Putamen (tissue), 1 donor: ENCODE measurements at places on chromosomes 2 and 18.

GRCh38 chr2:179550214-179550613 lies 285.6 kb upstream of the SESTD1 start:
- no peak for DNase-seq

DNA sequence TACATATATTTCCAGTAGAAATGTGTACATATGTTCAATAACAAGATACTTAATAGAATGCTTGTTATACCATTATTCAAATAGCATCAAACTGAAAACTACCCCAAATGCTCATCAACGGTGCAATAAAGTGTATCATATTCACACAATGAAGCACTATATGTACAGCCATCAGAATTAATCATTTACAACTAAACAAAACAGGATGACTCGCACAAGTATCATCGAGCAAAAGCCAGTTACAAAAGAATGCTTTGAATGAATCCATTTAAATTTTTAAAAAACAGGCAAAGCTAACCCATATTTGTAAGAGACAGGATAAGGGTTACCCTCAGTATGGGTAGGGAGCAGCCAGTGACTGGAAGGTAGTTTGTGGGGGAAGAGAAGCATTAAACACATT lies 132.8 kb upstream of the PDE1A start:
- DNase-seq, result no peak

DNA sequence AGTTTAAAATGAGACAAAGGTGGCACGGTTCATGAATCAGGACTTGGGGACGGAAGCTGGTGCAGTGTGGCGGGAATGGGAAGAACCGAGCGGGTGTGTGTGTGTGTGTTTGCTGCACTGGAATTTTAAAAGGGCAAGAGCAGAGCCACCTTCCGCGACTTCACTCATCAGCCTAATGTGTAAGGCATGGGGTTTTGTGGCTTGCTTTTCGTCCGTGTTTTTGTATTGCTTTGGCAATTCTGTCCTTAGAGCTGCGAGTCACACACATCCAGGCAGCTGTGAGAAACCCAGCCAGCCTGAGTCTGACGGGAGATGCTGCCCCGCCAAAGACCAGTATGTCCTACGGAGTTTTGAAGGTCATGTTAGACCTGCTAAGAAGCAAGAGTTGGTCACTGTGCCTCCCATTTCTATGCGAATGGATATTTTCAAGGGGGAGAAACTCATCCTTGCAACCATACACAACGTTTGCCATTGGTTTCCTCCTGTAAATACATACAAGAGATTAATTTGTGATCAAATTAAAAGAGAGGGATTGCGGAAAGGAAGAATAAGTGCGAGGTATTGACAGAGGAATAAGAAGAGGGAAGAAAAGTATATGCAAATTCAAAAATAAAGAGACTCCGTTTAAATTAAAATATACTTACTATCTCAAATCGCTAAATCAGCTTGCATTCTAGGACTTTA lies 665 bp upstream of the CACNB4 start:
- no peak for DNase-seq

DNA sequence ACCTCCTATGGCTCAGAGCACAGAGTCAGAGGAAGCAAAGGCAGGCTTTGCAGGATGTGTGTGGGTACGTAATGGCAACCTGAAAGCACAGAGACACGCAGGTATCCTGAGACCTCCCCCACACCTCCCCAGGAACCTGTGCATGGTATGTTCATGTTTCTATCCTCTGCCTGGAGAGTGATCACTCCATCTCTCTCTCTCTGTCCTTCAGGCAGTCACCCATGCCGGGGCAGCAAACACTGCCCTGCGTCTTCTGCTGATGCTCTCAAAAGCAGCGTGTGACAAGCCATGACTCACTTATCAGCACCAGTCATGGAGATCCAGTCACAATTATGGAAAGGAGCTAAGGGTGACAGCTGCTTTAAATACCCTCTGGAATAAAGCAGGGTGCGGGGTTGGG lies 52.7 kb downstream of the PDCL3 start:
- peak; percentile 42 for DNase-seq

DNA sequence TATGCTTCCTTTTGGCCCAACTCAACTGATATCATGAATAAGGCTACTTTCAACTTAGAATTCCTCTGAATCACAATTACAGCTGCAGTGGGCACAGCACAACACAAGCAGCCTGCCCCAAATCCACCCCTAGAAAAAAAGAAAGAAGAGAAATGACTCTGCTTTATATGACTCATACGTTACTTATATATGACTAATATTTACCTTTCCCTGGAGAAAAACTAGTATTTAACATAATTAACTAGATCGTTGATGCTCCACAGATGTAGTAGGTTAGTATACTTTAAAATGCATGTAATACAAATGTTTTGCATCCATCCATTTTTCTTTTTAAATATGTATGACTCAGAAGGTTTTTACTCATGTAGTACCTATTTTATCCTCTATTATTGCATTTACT lies 133.3 kb upstream of the UNC80 start:
- no peak for DNase-seq

- DNase-seq, result peak; percentile 60
Measured at GRCh38 chr2:216698895-216699294, 3.5 kb upstream of the IGFBP5 start.
